Glutamatergic neuron (in vitro differentiated cells): ENCODE measurements at places on chromosomes 1 and 21. TPM values are rescaled to one million over a fixed set of nuclear protein-coding genes. Genes with fewer than 3 reads are reported as not detected.

DNA sequence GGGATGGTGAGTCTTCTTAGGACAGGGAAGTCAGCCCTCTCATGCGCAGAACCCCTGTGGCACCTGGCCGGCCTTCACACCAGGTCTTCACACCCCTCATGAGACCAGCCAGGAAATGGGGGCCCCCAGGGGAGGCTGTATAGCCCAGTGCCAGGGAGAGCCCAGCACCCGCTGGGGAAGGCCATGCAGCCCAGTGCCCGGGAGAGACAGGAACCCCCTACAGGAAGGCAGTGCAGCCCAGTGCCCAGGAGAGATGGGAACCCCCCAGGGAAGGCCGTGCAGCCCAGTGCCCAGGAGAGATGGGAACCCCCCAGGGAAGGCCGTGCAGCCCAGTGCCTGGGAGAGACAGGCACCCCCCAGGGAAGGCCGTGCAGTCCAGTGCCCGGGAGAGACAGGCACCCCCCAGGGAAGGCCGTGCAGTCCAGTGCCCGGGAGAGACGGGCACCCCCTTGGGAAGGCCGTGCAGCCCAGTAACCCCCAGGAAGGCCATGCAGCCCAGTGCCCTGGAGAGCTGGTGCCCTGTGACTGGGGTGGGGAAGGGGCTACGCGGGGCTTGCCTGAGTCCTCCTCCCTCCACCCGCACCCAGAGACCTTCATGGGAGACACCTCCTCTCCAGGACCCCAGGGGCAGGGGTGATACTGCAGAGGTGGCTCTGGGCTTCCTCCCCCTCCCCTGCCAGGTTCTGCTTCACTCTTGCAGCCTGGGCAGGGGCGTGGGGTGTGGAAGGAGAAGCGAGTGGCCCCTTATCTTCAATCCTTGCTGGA, 110.5 kb upstream of the COL6A1 start:
- DNase-seq, result no peak

DNA sequence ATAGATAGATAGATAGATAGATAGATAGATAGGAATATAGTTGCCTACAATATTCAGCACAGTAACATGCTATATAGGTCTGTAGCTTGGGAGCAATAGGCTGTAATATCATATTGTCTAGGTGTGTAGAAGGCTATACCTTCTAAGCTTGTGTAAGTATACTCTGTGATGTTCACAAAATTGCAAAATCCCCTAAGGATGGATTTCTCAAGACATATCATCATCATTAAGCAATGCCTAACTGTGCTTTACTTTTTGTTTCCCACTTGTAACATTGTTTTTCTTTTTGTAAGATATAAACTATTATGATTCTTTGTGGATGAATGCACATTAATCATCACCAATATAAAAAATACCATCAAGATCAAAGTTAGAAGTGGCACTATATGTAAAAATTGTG, 1905.6 kb downstream of the NCAM2 start:
- DNase-seq, result no peak

DNA sequence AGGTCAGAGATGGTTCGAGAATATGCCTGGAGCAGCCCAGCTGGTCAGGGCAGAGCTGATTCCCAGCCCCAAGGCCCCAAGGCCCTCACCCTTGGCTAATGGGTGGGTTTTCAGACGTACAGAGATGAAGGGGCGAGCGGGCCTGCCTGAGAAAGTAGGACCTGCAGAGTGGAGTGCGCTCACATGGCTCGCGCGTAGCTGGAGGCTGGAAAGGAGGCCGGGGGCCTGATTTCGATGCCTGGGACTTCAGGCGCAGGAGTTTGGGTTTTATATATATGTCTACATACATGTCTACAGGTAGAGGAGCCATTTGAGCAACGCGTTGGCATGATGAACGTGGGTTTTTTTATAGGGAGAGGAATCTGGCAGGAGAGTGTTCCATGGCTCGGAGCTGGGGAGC, 8.9 kb downstream of the COQ8A start:
- DNase-seq, result no peak

GRCh38 chr1:147651466-147651865, 18.9 kb downstream of the ACP6 start:
- no peak for DNase-seq

Gene VAMP4
- total RNA-seq, result 8.4 TPM
